Stimulated activated CD4-positive, alpha-beta T cell treated with anti-CD3 and anti-CD28 coated beads, TNF-alpha, amount 100 ng/mL, for 48 hours (primary cell): ENCODE measurements at places on chromosomes 13 and 19.

GRCh38 chr19:35764432-35765315 is 6.7 kb downstream of the PROSER3 start:
- DNase-seq: no peak

GRCh38 chr13:102870677-102871415 is 25.0 kb downstream of the ERCC5 start:
- peak; percentile 25 for DNase-seq

GRCh38 chr13:21528616-21529015 is 69.5 kb upstream of the ZDHHC20 start:
- DNase-seq: no peak

- no peak for DNase-seq
Measured at GRCh38 chr19:49798574-49798973, 14.5 kb downstream of the FUZ start.

GRCh38 chr19:5711713-5712161 is 8.2 kb downstream of the LONP1 start:
- no peak for DNase-seq

DNA sequence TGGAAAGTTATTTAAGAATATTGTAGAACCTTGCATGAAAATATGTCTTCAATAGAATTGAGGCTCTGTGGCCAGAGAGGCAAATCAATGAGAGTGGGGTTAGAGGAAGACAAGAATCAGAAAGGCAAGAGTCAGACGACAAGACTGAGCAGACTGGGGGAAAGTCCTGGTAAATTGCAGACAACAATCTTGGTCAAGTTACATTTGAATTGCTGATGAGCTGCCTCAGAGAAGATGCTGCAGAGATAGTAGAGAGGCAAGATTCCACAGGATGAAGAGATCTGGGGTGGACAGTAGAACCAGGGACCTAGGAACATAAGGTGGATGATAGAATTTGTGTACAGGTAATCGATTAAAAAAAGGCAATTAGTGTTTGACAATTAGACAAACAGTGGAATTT is 133.8 kb downstream of the RXFP2 start:
- no peak for DNase-seq

DNA sequence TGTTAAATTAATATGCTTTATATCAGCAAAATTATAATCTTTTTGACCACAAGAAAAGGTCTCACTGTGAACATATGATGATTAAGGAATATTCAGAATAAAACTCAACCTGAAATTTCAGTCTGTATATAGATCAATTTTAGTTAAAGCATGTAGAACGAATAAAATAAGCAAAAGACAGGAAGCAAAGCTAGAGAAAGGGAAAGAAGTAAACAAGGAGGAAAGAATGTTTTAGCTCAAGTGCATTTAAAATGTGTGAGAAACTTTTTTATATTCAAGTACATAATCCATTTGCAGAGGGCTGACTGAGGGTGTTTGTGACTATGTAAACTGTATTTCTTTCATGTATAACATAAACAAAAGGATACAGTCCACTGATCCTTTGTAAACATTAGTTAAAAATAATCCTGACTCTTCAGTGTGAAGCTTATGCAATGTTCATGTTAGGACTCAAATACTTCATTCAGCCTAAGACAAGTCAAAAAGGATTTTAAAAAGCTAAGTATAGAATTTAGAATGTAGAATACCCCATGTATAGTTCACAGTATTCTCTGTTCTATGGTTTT is 472.1 kb downstream of the DIAPH3 start:
- no peak for DNase-seq

- DNase-seq: no peak
Measured at GRCh38 chr13:109271061-109271460, 515.3 kb downstream of the IRS2 start.

- no peak for DNase-seq
Measured at GRCh38 chr19:48696353-48697010, 711 bp downstream of the FUT2 start.

DNA sequence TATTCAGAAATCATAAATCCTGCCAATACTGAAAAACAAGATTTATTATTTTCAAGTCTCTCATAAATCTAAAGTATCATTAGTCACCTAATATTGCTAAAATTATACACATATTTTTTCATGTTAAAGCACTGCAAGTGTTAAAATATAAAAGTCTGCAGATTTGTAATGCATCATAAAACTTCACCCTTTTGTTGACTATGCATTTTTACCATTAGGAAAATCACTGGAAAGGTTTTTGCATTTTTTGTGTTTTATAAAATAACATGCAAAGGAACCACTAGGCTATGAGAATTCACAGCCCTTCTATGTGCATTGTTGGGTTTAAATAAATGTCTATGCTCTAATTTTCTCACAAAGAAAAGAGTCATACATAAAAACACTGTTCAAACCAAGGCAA is 407.3 kb downstream of the DACH1 start:
- no peak for DNase-seq
